GM12864 (cell line): ENCODE measurements at places on chromosomes 5 and 9.

GRCh38 chr5:168302785-168303184 lies 11.3 kb downstream of the WWC1 start:
- no peak for DNase-seq

- DNase-seq, result no peak
Measured at GRCh38 chr5:89722538-89722937, 687.0 kb downstream of the CETN3 start.

- DNase-seq, result no peak
Measured at GRCh38 chr9:108099854-108100253, 610.3 kb upstream of the KLF4 start.

- no peak for DNase-seq
Measured at GRCh38 chr5:78429332-78429980, 69.0 kb downstream of the SCAMP1 start.

DNA sequence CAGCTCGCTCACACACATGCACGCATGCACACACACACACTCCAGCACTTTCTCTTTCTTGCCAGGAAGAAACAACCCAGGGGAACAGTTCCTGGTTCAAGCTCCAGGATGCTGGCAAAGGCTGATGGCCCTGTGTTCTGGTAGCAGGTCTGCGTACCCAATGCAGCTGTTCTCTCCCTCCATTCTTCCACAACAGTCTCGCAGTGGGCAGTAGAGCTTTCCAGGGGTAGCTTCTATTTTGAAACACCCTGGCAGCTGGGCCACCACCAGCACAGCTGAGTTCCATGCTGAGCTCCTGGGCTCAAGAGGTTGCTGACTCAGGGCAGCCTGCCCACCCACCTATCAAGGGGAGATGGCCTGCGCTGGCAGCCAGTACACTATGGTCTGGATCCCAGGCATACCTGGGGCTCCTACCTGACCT lies 4.7 kb downstream of the VDAC1 start:
- no peak for DNase-seq

GRCh38 chr5:121399879-121400278 lies 451.8 kb upstream of the FTMT start:
- DNase-seq, result peak; percentile 8

DNA sequence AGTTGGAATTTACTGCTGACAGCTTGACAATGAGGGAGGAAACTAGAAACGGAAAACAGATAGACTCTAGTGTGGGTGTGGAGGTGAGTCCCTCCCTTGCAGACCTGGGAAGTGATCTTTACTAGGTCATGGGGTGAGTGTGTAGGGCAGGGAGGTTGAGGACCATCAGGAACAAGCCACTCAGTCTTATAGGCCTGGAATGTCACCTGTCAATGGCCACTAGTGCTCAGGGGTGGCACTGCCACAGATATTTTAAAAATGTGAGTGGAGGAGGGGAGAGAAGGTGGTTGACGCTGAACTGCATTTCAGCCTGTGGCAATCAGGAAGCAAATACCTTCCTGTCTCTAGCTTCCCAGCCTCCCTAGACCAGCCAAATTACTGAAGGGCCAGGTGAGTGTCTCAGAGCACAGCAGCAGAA lies 9.0 kb downstream of the OR2S2 start:
- DNase-seq, result no peak

DNA sequence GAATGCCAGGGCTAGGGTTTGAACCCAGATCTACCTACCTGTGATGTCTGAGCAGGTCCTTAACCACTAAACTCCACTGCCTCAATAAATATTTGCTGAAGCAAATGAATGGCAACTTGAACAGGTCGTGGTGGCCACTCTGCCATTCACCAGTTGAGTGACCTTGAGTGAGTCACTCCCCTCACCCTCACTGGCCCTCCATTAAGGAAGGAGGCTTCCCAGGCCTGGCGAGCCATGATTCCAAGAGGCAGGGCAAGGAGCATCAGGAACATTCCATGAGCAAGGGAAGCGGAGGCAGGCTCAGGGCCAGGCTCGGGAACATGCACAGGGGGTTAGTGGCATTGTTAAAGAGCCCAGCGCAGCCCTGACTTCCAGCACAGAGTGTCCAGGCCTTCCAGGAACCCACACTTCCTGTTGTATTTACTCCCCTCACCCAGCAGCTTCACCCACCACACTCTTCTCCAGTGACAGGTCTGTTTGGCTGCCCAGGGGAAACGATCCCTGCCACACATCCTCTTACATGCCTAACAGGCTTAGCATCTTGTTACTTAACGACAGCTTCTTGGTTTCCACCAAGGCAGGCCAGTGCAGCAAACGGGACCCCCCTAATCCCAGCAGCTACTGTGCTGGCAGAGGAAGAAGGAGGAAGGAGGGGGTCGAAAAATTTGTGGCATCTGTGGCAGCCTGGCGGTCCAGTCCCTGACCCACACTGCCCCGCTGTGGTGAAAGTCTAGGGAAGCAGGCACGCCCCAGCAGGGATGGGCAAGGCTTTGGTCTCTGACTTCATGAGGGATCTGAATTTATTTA lies 43.7 kb upstream of the TTC1 start:
- DNase-seq, result no peak

DNA sequence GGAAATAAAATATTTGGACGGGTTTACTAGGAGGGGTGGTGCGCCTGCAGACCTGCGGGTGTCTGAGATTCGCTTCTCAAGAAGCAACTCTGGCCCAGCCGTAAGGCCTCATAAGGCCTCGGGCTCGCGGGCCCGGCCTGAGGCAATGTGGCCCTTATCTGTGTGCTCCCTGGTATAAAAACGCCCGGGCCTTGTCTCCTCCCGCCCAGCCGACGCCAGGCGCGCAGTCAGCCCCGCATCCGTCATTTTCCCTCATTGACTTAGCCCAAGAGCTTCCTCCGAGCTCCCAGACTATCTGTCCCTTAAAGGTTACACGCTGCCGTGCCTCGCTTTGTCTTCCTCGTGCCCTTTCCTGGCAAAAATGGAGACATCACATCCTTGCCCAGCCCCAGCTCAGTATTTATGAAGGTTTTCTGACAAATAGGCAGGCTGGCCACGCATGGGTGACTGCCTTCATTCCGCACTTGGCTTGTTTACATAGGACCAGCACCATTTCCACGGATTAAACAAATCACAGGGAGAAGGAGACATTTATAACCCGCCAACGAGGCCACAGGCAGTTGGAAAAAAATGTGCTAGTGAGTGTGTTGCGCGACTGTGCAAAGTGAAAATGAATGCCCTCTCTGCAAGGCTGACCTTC lies 74.5 kb upstream of the TBCA start:
- DNase-seq, result no peak

- DNase-seq, result no peak
Measured at GRCh38 chr5:136155761-136156160, 23.1 kb downstream of the SMAD5 start.

GRCh38 chr9:101582553-101582952 lies 12.2 kb downstream of the PPP3R2 start:
- DNase-seq, result no peak

DNA sequence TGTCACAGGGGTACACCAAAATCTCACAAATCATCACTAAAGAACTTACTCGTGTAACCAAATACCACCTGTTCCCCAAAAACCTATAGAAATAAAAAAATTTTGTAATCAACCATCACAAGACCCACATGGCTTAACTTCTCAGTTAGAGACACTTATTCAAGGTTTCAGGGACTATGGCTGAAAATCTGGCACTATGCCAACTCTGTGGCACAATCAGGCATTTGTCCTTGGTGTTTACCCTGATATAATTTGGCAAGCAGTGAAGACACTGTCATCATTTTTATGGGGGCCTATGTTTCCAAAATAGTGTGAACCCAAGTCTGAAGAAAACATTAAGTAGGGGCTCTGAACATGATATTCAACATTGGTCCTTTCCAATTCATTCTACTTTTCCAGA lies 59.0 kb downstream of the ZNF622 start:
- no peak for DNase-seq
